NCI-H187 treated with DMSO at 0.1 percent for 48 hours (cell line): ENCODE measurements at places on chromosomes 1 and 21.

DNA sequence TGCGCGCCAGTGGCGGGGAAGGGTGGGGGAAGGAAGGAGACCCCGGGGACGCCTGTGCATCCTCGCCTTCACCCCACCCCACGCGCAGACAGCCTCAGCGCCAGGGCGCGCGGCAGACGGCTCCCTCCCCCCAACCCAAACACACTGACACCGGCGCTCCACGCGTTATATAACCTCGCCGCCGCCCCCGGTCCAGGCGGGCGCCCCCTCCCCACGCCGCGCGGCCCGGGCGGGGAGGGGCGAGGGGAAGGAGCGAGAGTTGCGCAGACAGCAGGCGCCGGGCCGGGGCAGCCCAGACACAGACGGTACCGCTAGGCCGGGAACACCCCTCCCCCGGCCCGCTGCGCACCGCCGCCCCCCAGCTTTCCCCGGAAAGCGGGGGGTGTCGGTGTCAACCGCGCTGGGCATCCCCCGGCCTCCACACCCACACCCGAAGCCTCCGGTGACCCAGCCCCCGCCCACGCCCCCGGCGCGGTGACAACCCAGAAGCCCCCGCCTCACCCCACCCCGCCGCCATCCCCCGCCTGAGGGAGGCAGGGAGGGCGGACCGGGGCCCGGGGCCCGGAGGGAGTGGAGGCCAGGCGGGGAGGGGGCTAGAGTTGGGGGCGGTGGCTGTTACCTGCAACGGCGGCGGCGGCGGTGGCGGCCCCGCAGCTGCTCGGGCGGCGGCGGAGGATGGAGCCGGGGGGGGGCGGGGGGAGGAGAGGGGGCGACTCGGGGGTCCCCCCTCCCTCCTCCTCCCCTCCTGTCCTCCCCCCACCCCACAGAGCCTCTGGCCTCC, 432 bp downstream of the AKT3 start:
- no peak for DNase-seq

GRCh38 chr1:86394416-86394815, 1.7 kb downstream of the ODF2L start:
- DNase-seq = no peak

DNA sequence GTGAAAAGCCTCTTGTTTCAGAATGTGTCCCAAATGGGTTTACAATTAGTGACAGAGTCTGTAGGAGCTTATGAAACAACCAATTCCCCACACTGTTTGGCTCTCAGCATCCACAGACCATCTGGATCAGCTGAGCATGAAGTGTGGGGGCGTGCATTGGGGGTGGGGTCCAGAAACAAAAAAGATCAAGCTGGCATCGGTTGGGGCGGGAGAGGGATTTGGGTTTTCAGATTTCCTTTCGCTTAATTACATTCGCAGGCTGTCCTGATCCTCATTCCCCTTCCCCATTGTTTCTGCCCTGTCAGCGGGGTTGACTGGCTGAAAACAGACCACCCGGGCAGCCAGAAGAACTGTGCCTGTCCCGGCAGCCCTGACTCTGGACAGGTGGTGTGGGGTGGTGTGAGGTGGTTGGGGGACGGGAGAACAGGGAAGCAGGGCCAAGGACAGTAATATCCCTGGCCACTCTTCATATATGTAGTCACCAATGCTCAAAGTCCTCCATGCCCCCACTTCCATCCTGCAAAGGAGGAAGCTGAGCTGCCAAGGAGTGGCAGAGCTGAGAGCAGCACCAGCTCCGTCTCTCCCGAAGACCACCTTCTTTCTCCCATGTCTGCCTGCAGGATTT, 92.0 kb downstream of the IER5 start:
- no peak for DNase-seq

DNA sequence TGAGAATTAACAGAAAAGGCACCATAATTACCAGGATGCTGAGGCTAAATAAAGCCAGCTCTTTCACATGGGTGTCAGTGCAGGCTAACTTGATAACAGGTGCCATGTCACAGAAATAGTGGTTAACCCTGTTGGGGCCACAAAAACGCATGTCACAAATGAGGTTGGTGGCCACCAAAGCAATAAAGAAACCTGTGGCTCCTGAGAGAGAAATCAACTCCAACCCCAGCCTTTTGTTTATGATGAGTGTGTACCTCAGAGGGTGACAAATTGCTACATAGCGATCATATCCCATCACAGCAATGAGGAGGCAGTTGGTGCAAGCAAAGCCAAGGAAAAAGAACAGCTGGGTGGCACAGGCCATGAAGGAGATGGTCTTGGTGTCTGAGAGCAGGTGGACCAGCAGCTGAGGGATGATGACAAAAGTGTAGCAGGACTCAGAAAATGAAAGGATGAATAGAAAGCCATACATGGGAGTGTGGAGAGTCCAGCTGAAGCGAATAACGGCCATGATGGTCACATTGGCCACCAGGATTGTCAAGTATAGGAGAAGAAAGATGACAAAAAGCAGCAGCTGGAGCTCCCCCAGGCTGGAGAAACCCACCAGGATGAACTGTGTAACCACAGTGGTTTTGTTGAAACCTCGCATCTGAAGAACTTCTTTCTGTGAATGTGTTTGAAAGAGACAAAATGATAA, at the start of gene OR10T2:
TSS of gene OR10T2 (minus strand) at position 649 of the 697 bp plus-strand sequence. CDS start at position 649, 0 bp downstream.
- DNase-seq = no peak

DNA sequence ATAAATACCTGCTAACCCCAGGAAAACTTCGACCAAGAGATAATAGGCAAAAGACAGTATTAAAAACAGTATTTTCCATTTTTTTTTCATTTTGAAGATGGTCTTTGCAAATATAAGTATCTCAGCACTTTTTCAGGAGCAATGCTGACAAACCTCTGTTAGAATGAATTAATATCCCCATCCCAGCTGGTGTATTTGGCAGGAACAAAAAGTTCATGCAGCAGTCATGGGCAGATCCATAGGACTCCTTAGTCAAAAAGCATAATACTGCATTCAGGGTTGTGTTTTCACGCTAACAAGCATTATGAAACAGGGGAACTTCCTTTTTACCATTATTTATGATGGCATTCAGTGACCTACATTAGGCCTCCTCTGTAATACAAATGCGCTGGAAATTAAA, 344.0 kb downstream of the ST6GALNAC3 start:
- no peak for DNase-seq

DNA sequence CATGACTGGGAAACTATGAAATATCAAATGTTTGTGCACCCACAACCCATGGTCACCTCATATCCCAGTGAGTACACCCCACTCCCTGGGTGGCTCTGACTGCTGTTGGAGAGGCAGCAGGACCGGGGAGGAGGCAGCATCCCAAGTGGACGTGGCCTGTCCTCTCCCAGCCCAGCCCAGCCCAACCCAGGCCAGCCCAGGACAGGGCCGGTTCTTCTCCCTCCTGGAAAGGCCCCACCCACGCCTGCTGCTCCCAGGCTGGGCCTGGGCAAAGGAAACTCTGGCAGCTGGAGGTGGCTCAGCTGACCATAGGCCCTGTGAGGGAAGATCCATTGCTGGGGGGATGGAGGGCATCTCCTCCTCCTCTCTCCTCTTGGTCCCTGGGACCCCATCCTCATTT, 19.1 kb downstream of the MATN1 start:
- no peak for DNase-seq

GRCh38 chr1:168483539-168483938, 60.3 kb downstream of the XCL2 start:
- no peak for DNase-seq

DNA sequence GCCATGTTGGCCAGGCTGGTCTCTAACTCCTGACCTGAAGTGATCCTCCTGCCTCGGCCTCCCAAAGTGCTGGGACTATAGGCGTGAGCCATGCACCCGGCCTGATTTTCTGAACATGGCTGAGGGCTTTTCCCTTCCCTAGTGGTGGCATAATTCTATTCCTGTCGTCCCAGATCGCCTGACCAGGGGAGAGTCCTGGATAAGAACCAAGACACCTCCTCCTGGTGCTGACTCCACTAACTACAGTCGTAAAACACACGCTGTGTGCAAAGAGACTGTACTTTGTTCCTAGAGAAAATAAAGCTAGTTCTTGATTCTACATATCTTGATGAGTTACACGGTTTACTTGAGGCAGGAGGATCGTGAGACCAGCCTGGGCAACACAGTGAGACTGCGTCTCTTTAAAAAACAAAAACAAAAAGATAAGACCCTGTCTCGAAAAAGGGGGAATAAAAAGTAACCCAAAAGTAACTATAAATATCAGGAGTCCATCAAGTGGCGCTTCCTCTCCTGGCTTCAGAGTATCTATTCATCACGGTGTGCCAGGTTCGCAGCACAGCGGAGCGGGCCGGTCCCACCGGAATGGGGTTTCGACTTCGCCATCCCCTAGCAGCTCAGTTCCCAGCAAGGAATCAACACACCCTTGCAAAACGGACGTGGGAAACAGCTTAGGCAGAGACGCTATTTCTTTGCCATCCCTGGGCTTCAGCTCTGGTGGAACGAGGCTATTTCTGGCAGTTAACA, 973 bp downstream of the SDF4 start:
- DNase-seq = no peak

DNA sequence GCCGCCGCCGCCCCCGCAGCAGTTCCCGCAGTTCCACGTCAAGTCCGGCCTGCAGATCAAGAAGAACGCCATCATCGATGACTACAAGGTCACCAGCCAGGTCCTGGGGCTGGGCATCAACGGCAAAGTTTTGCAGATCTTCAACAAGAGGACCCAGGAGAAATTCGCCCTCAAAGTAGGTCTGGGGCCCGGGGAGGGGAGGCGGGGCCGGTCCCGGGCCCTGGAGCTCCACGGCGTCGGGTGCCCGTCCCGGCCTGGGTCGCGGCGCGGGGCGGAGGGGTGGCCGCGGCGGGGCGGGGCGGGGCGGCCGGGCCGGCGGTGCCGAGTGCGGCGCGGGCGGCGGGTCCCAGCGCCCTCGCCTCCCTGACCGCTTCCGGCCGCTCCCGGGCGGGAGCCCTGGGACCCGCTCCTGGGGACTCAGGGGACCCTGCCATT, 646 bp downstream of the MAPKAPK2 start:
- no peak for DNase-seq

DNA sequence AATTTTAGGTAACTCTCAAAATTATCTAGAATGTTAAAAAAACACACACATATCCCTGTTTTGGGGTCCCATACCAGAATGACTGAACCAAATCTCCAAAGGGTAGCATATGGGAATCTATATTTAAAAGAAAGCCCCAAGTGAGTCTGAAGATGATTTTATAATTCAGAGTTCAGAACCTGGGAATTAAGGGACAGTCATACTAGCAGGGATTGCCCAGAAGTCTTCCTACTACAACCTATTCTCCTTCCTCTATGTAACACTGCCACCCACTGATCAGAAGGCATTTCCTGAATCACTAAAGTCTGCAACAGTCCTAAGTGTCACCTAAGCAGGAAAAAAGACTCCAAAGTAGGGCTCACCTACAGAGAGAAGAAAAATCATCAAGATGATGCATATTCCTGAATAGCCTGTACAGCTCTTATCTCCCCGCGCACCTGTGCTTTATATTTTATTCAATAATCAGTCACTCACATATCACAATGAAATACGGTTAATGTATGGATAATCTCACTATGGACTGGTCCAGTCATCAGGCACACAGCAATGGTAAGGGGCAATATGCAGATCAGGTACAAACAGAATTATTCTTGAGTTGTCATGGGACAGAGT, 4.9 kb downstream of the RGS1 start:
- DNase-seq = no peak

DNA sequence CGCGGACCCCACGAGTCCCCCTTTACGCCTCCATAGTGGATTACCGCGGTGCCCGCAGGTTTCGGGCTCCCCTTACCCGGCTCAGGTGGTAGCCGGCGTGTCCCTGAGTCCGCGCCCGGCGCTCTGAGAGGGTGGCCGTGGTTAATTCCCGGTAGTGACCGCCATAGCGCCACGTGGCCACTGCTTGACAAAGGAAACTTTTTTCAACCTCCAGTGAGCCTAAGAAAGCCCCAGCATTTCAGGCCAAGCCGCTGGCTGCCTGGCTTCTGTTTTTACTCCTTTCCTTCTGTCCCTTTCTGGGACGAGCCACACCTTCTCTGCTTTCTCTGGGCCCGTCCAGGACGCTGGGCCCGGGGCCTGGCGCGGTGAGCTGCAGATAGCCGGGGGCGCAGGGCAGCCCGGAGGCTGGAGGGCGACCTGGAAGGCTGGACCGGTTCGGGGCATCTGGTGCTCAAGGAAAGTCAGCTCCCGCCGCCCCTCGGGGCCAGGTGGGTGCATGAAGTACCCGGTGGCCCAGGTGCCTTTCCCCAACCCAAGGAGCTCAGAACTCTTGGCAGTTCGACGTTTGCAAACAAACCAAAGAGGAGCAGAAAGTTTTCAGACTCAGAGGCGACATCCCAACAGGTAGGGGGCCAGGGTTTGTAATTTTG, 540 bp upstream of the C1orf198 start:
- DNase-seq = no peak

DNA sequence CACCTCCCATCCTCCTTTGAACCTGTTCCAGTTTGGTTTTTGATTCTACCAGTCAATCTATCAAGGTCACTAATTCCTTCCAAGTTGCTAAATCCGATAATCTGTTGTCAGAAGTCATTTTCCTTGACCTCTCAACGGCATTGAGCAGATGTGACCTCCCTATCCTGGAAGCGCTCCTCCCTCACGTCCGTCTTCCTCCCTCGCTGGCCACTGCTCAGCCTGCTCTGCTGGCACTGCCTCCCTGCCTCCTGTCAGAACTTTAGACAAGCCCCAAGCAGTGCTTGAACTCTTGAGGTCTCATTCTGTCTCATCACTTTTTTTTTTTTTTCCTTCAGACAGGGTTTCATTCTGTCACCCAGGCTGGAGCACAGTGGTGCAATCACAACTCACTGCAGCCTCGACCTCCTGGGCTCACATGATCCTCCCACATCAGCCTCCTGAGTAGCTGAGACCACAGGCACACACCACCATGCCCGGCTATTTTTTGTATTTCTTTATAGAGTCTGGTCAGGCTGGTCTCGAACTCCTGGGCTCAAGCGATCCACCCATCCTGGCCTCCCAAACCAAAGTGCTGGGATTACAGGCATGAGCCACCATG, 4.4 kb upstream of the ACOT7 start:
- DNase-seq = no peak

DNA sequence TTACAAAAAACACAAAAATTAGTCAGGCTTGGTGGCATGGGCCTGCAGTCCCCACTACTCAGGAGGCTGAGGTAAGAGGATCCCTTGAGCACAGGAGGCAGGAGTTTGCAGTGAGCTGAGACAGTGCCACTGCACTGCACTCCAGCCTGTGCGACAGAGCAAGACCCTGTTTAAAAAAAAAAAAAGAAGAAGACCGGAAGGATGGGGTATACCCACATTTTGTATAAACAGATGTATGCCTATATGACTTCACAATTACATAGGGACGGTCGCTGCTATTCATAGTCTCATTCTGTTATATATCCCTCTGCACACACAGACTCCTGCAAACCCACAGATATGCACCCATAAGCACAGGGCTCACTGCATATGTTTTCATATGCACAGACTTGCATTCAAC, 12.7 kb downstream of the LCK start:
- no peak for DNase-seq
